ENCODE measurements at places on chromosomes 12 and 14.

DNA sequence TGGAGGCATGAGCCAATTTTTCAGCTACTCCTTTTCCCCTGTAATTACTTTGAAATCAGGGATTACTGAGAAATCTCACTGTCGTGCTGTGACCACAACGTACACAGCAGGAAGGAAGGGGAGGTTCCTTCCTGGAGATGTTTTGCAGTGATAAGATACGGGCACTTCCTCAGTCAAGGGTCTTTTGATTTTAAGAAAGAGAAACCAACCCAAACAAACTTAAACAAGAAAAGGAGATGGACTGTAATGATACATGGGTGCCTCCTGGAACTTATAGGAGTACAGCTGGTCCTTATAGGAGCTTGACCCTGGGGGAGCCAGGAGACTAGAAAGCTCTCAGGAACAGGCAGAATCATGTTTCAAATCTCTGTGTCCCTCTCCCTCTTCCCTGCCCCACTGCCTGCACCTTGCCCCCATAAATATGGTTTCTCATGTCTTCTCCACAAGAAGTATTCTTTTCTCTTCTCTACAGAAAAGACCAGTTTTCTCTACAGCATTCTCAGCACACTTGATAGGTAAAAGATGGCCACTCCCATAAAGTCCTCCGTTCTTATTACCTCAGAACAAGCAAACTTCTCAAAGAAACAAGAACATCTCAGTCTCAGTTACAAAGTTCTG, 281.1 kb upstream of the AMIGO2 start:
- DNase-seq: no peak

DNA sequence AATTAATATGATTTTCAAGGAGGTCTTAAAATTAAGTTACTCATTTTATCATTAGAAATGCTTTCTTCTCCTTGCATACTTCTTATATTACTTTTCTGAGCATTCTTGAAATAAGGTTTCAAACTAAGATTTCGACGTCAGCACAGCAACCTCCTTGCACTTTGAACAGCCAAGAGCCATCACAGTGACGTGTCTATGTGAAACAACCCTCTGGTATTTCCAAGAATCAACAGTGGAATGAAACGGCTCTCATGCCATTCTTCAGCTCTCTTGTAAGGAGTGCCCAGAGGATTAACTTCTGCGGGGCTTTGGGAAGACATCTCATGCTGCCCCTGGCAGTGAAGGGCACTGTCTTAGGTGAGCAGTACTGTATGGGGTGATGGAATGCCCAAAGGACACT, 109.2 kb downstream of the EFCAB11 start:
- DNase-seq: no peak

DNA sequence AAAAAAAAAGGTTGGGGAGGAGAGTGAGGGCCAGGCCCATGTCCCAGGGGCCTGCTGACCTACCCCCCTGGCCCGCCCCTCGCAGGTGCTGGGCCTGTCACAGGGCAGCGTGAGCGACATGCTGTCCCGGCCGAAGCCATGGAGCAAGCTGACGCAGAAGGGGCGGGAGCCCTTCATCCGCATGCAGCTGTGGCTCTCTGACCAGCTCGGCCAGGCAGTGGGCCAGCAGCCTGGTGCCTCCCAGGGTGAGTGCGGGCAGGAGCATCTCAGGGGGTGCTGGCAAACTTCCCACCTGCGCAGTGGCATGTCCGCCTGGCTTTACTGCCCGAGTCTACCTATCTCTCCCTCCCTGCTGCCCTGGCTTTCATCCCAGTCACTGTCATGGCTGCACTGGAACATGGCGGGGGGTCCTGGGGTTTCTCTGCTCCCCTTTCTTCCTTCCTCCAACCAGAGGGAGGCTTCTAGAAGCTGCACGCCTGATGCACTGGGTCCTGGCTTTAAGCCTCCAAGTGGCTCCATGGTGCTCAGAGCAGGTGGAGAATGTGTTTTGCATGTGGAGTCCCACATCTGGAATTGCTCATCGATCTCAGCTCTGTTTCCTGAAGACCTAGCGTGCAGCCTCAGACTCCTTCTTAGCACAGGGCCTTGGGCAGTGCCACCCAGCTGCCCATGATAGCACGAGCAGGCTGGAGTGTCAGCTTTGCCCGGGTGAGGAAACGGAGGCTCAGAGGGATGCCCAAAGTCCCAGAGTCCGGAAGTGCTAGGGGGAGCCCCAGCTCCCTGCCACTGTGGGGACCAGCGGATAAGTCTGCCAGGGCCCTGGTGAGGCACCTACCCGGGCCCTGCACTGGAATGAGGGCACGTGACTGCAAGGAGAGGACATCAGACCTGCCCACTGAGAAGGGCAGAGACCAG, 46.3 kb downstream of the PHETA1 start:
- DNase-seq: no peak

DNA sequence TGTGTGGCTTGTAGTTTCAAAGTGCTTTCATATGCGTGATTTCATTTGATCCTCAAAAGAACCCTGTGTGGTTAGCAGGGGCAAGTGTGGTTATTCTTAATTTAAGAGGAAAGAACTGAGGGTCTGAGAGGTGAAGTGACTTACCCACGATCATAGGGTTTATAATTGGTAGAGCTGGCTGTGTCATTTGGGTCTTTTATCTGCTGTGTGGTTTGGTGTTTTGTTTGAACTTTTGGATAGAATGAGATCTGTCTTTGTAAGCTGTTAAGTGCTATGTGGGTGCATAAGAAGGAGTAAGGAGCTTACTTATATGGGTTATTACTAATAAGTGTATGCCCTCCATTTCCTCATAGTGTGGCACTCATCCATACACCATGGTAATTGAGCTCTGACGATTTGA, 190.0 kb downstream of the CACNA1C start:
- no peak for DNase-seq

- no peak for DNase-seq
Measured at GRCh38 chr12:2383325-2384028, 330.7 kb downstream of the CACNA1C start.

GRCh38 chr12:114335607-114336006, 70.3 kb downstream of the TBX5 start:
- no peak for DNase-seq

DNA sequence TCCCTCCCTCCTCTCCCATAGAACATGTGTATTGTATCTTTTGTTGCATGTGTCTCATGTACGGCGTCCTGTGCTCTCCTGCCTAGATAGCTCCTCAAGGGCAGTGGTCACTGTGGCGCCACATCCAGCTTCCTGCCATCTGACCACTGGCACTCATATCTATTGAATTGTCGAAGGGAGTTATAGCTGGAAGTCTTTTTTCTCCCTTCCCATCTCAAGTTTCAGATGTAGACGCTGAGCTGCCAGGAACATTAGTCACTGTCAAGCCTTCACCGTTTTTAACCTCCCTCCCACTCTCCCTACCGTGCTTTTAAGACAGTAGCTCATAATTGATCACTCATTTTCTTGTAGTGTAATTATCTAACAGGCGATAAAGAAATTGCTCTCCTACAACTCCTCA, 33.0 kb downstream of the MTHFD1 start:
- DNase-seq: no peak

DNA sequence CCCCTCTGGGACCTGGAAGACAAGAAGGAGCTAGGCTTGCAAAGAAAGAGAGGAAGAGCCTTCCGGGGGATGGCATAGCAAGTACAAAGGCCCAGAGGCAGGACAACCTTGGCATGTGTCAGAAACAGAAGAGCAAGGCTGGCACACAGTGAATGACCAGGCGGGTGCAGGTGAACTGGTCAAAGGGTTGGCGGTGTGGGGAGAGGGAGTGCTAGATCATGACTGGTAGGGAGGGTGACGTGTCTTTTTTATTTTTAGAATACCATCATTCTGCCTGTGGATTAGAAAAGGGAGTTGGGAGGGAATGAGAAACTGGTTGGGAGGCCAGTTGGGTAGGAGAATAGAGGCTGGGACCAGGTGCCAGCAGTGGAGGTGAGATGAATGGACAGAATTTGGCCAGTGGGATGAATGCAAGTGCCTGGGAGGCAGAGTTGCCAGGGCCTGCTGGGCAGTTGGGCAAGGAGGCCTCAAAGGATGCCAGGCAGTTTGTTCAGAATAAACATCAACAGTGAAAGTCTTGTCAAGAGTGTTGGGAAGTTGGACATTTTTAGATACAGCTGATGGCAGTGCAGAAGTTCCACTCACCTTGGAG, 168.3 kb downstream of the CACNA1C start:
- DNase-seq: no peak

- no peak for DNase-seq
Measured at GRCh38 chr14:55373784-55374705, 37.6 kb downstream of the ATG14 start.

DNA sequence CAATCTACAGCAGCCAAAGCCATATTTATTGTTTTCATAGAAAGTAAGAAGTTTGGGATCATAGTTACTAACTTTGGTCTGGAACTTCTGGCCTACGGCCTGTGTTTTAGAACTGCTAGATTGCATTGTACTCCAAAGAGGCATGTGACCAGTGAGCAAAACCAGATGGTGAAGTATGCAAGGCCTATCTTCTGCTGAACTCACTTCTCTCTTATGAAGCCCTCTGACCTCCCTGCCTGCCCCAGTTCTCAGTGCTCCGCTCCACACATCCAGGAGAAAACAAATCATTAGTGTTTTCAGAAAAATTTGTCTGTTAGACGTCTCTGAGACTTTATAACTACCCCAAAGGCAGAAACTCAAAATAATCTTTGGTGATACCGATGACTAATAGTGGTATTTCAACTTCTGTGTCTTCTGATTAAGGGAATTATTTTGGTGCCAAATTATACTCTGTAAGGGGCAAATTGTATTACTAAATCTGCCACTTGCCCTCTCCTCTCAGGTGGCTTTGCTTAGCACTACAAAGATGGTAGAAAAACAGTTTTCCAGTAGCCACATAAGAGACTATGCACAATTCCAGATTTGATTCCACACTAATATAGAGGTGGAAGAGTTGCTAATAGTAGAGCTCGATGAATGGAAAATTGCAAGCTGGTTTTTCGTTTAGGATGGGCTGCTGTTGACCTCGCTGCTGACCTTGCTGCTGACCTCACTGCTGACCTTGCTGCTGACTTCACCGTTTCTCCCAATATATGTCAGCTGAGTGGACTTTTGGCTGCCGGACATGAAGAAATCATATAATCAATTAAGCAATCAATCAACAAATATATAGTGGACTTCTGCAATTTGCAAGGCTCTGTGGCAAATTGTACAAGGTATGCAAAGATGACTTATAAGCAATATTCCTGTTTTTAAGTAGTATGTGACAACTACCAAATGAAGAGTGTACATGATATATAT, 147.5 kb downstream of the KITLG start:
- no peak for DNase-seq

- DNase-seq: no peak
Measured at GRCh38 chr12:105256011-105256410, 20.0 kb upstream of the APPL2 start.

DNA sequence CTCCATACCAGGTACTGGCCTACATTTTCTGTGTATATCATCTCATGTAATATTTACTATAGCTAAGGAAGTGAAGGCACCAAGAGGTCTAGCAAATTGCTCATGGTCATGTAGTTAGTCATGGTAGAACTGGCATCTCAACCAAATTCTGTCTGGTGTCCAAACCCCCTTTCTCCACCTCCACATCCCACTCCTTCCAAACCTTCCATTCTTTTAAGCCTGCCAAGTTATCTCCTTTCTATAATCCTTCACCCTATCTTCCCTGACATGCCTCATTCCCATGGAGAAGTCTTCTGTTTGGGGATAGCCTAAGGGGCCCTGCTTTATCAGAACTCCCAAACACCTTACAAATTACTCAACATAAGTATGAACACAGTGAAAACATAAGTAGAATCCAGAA, 196.2 kb upstream of the HMGA2 start:
- no peak for DNase-seq

- DNase-seq: no peak
Measured at GRCh38 chr14:73207615-73208014, 29.7 kb upstream of the PAPLN start.

DNA sequence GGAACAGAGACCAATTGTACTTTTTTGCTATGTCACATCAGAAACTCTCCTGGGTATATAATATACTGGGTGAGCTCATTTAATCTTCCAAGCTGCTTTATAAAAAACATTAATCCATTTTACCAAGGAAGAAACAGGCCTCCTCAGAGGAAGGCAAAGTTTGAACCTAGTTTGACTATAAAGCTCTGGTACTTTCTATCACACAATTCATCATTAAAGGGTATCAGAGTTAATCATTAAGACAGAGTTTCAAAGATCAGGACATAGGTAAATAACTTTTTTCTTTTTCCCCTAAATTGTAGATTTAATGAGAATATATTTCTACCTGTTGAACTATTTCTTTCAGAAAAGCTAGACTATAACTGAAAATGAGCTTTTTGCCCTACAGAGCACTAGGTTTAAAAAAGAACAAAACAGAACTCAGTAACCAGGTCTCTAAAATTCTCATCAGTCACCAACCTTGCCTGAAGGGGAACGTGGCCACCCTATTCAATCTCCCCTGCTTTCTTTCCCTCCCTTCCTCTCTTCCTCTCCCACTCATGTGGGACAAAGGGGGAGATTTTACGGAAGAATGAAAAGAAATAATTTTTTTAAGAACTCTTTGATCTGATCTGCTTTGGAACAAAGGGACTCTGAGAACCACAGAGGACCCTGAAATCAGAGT, 18.6 kb downstream of the FBXO21 start:
- DNase-seq: no peak

DNA sequence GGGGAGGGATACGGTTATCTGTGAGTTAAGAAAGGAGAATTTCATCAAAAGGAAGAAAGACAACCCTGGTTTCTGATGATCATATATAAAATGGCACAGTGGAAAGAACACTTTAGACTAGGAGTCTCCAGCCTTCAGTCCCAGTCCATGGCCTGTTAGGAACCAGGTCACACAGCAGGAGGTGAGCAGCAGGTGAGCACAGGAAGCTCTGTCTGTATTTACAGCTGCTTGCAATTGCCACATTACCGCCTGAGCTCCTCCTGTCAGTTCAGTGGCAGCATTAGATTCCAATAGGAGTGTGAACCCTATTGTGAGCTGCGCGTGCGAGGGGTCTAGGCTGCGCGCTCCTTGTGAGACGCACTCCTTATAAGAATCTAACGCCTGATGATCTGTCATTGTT, 137.9 kb downstream of the BTG1 start:
- no peak for DNase-seq

- no peak for DNase-seq
Measured at GRCh38 chr12:16939871-16940306, 333.9 kb upstream of the LMO3 start.

DNA sequence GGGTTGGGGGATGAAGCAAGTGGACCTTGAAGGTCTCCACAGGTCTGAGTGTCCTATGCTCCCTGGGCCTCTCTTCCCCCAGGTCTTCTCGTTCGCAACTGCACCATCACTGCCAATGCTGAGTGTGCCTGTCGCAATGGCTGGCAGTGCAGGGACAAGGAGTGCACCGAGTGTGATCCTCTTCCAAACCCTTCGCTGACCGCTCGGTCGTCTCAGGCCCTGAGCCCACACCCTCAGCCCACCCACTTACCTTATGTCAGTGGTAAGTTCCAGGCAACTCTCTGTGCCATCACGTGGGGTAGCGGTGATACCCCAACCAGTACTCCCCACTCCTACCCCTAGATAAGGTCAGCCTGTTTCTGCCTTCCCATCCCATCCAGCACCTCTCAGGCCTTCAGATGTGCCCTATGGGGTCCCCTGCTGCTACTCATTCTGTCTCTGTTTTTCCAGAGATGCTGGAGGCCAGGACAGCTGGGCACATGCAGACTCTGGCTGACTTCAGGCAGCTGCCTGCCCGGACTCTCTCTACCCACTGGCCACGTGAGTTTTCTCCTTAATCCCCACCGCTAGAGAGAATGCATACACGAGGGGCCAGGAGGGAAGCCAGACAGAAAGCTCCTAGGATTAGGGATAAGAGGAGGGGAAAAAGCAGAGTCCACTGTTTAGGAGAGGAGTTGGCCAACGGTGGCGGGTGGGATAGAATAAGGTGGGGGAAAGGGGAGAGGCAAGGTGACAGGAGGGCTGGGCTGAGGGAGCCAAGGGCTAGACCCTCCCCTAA, 1.6 kb upstream of the TAPBPL start:
- DNase-seq: no peak

Measured in activated T-cell treated with anti-CD3 and anti-CD28 coated beads for 48 hours (primary cell).